GM12878 (cell line): ENCODE measurements at places on chromosomes 12 and 14. TPM values are rescaled to one million over a fixed set of nuclear protein-coding genes. Genes with fewer than 3 reads are reported as not detected.

Gene P3H3
- 0.13 and 0.21 TPM in 2 replicates for total RNA-seq

Gene BATF
- 99.8 and 107 TPM in 2 replicates for total RNA-seq

Gene TAS2R30
- 2.0 and 2.3 TPM in 2 replicates for total RNA-seq

DNA sequence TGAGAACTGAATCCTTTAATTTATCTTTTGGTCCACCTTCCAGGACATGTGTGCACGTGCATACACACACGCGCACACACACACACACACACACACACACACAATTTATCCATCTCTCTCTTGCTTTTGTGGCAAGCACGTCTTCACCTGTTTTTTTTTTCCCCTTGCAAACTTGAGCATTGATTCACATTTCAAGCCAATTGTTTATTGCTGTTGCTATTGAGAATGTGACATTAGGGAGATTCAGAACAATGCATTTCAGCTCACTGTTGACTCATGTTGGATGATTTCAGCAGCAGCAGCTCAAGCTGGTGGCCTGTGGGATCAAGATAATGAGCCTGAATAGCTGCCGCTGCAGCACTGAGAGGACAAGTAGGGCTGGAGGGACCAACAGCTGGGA, 128.9 kb downstream of the SNAPC1 start:
- DNase-seq: no peak

DNA sequence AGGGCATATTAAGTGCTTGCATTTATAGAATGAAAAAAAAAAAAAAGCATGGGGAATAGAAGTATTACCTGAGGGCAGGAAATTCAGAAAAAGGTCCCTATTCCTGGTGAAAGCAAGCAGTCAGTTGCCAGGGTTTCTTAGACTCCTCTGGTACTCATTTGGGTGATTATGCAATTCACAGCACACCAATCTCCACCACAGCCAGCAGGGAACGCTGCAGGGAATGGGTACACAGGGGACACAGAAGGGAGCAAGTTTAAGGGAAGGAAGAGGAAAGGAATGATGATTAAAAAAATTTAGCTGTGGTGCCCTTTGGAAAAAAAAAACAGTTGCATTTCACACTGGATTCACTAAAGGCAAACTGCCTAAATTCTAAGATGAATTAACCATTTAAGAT, 14.2 kb downstream of the BLTP3B start:
- no peak for DNase-seq

DNA sequence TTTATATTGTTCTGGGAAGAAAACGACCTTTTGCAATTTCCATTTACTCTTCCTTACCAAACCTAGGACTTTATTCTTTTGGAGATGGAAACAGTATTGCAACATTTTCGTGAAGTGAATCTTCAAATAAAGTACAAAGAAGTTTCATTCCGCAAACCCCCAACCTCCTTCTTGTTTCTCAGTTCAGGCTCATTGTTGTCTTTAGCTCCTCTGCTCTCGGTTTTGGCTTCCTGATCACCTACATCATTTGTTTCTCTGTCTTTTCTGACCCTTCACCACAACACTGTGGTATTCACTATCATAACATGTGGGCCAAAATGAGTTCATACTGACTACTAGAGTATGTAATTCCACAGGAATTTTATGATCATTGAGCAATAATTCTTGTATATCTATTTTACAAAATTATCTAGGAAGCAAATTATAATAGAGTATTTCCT, 266.8 kb downstream of the ADAMTS20 start:
- DNase-seq: no peak

DNA sequence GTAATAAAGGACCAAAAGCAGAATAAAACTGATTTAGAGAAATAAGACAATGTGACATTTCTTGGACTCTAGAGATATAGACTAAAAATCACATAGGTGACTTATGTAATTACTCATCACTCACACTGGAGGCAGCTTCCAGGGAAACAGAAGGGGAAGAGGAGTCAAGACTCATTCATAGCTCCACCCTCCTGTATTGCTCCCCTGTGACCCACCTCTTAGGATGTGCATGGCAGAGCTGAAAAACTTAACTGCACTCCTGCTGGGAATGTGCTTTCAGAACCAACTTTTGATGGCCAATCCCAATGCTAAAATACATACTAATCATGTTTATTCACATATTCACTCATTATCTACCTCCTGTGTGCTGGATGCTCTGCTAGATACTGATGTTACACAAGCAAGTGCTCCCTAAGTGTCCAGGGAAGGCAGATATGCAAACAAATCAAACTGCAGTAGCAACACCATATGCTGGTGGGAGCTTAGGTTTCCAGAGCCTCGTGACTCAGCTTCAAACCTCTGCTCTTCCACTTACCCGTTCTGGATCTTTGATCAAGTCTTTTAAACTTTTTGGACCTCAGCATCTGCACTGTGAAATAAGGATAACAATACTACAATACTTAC, 316.1 kb downstream of the GALC start:
- no peak for DNase-seq

GRCh38 chr12:47206450-47207339, 126.9 kb upstream of the AMIGO2 start:
- no peak for DNase-seq
